ENCODE measurements at places on chromosomes 5 and 9. TPM values are rescaled to one million over a fixed set of nuclear protein-coding genes. Genes with fewer than 3 reads are reported as not detected.
A peak's percentile ranks its signal among the peaks of the same experiment; 100 is the strongest.

- DNase-seq = no peak
Measured at GRCh38 chr9:7123743-7124142, 366.0 kb downstream of the KDM4C start.

- DNase-seq = peak; percentile 70
Measured at GRCh38 chr5:160001457-160001856, 7.5 kb upstream of the TTC1 start.

Gene MBLAC2
- total RNA-seq = 3.7 TPM

Gene DMRT3
- total RNA-seq = not detected

Gene SPATA31E1
- total RNA-seq = not detected

Gene PPP3R2
- not detected for total RNA-seq

DNA sequence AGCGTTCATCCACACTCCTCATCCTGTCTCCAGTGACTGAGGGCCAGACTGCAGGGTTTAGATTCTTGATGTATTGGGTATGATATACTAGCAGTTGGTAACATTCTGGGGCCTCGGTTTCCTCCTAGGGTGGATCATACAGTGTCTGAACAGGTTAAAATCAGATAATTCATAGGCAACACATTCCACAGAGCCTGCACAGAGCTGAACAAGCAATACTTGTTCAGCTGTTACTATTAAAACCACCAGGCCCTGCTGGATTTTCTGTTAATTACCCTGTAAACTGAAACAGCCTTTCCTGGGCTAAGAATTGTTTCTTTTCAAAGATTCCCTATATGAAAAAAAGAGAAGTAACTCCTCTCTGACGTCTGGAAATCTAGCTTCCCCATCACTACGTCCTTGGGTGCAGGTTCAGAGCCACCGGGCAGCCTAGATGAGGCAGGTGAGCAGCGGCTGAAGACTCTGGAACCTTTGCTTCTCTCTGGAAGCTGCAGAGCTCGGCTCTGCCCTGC is 1313.5 kb upstream of the WWC1 start:
- DNase-seq = no peak

DNA sequence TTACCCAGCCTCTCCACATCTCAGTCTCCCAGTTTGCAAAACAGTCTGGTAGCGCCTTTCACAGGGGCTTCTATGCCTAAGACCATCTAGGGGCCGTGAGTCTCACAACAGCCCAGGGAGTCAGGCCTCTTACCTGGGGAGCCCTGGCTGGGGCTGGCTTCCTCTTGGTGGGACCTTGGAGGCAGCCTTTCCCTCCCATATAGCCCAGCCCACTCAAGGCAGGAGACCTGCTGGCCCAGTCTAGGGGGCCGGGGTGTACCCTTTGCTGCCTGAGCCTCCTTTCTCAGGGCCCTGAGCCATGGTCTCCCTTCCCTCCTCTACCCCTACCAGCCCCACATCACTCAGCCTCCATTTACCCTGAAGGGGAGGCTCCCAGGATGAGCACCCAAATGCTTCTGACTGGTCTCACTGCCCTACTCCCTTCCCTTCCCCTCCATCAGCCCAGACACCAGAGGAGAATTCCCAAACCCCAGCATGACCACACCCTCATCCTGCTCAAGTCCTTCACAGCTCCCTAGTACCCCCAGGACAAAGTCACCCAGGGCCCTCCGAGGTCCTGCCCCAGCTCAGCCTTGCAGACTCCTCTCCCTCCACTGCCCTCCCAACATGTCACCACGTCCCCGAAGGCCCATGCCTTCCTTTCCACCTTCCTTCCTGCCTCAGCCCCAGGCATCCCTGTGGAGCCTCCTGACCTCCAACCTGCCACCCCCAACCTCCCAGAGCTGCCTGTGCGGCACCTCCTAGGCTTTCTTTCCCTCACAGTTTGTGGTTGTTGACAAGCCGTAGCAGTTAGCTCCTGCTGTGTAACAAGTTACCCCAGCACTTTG is 55.3 kb downstream of the BARX1 start:
- no peak for DNase-seq

DNA sequence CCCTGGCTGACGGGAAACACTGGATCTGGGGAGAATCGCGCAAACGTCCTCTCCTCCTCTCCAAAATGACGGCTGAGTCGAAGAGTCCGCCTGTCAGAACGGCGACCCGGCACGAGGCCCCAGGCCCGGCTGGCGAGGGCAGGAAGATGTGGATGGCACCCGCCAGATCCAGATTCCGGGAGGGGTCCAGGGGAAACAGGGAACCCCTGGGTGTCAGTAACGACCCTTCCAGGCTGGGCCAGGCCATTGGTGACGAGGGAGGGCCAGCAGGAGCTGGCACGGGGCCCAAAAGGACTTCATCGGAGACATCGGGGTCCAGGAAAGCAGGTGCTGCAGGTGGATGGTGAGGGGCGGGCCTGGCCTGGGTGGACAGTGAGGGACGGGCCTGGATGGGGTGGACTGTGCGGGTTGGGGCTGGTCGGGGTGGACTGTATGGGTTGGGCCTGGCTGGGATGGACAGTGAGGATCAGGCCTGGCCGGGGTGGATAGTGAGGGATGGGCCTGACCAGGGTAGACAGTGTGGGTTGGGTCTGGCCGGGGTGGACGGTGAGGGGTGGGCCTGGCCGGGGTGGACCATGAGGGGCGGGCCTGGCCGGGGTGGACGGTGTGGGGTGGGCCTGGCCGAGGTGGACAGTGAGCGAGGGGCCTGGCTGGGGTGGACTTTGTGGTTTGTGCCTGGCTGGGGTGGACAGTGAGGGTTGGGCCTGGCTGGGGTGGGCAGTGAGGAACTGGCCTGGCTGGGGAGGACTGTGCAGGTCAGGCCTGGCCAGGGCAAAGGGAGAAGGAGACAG is 14.0 kb downstream of the SLC6A3 start:
- no peak for DNase-seq

GRCh38 chr5:135423846-135424168 is 23.3 kb downstream of the DCANP1 start:
- no peak for DNase-seq

GRCh38 chr5:175107028-175107588 is 336.9 kb downstream of the DRD1 start:
- DNase-seq = no peak

DNA sequence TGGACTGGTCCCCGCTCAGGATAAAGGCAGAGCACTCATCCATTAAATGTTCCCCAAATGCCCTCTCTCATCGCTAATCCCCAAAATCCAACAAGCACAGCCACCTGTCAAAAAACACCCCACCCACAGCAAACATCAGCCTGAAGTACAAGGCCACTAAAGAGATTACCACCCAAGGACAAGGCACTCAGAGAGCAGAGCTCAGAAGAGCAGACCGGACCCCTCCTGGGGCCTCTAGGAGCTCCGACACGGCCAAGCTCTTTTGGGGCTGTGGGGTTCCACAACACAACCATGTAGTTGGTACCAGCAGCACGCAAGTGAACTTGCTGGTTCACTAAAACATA is 9.8 kb downstream of the VDAC1 start:
- no peak for DNase-seq

GRCh38 chr5:113166261-113166660 is 189.7 kb downstream of the DCP2 start:
- no peak for DNase-seq

DNA sequence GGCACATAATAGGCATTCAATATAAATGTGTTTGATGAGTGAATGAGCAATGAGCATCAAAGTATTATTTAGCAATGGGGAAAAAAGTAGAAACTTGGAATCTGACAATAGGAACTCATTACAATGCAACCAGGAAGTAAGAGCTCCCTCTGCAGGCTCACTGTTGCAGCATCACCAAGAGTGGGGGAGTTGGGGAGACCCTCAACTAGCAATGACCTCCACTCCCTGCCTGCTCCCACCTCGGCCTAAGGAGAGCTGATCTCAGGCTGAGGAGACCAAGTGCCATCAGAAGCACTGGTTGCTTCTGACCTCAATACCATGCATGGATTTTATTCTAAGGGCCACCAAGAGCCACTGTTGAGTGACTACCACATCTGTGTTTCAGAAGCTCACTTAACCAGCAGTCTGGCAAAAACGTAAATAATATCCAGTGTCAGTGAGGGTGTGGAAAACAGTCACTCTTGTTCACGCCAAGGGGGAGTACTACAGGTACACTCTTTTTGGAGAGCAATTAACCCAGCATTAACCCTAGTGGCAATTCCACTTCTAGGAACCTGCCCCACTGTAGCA is 8.0 kb downstream of the VDAC1 start:
- peak; percentile 31 for DNase-seq

Gene PCDHB14
- total RNA-seq = 6.9 TPM

DNA sequence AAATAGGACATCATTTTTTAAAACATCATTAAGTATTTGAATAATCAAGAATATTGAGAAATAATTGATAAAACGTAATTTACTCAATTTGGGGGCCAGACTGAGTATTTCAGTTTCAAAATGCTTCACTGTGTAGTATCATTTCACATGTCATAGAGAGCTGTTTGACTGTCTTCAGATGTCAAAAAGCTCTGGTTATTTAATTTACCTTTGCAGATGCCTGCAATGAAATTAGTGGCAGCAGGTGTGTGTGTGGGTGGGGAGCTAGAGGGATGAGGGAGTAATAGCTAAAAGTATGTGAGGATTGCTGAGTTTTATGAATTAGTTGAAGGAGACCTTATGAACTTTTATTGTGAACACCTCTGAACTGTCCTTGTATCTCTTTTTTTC is 567.2 kb upstream of the MEF2C start:
- DNase-seq = no peak
